Heart left ventricle (tissue), 16 donors: ENCODE measurements at places on chromosomes 1 and 21. TPM values are rescaled to one million over a fixed set of nuclear protein-coding genes. Genes with fewer than 3 reads are reported as not detected.

MSH4 gene
- total RNA-seq, result 0.62 TPM

GRCh38 chr1:33424610-33425009 lies 6.3 kb downstream of the PHC2 start:
- no peak overlapping the region for H3K4me3 ChIP-seq
- no peaks in the 10 kb centered on the region for H3K27me3 ChIP-seq
- no peak overlapping the region for H3K27ac ChIP-seq

GRCh38 chr1:244647819-244648218 lies 5.1 kb upstream of the DESI2 start:
- DNase-seq, result no peak
- H3K27me3 ChIP-seq, result no peaks in the 10 kb centered on the region
- no peak overlapping the region for H3K27ac ChIP-seq
- H3K36me3 ChIP-seq, result no peaks in the 10 kb centered on the region

RHCE gene
- total RNA-seq, result not detected

PPM1J gene
- 10.5 TPM for total RNA-seq

- no peaks in the 10 kb centered on the region for H3K27me3 ChIP-seq
- no peaks in the 10 kb centered on the region for H3K4me1 ChIP-seq
- no peak for DNase-seq
- H3K27ac ChIP-seq, result no peak overlapping the region
- no peaks in the 10 kb centered on the region for H3K36me3 ChIP-seq
These were observed 222.6 kb downstream of the DNAH14 start for GRCh38 chr1:225152061-225152460.

FLG2 gene
- total RNA-seq, result not detected

PGLYRP3 gene
- not detected for total RNA-seq

NR1I3 gene
- total RNA-seq, result not detected

- peaks cover 11% of the 10 kb centered on the region for H3K4me1 ChIP-seq
- DNase-seq, result no peak
- H3K4me3 ChIP-seq, result no peak overlapping the region
- H3K27me3 ChIP-seq, result no peaks in the 10 kb centered on the region
- no peak overlapping the region for H3K27ac ChIP-seq
These were observed 8.4 kb downstream of the CEPT1 start for GRCh38 chr1:111148376-111148881.

GRCh38 chr1:182281541-182281940 lies 110.0 kb downstream of the GLUL start:
- H3K4me3 ChIP-seq, result no peak overlapping the region
- DNase-seq, result no peak
- H3K36me3 ChIP-seq, result no peaks in the 10 kb centered on the region
- no peak overlapping the region for H3K27ac ChIP-seq

MYBPH gene
- not detected for total RNA-seq

- no peak overlapping the region for H3K27ac ChIP-seq
- no peaks in the 10 kb centered on the region for H3K4me1 ChIP-seq
- no peak overlapping the region for H3K4me3 ChIP-seq
- DNase-seq, result no peak
- no peaks in the 10 kb centered on the region for H3K36me3 ChIP-seq
- H3K27me3 ChIP-seq, result no peaks in the 10 kb centered on the region
These were observed 104.7 kb downstream of the NCAM2 start for GRCh38 chr21:21102896-21103295.

DNA sequence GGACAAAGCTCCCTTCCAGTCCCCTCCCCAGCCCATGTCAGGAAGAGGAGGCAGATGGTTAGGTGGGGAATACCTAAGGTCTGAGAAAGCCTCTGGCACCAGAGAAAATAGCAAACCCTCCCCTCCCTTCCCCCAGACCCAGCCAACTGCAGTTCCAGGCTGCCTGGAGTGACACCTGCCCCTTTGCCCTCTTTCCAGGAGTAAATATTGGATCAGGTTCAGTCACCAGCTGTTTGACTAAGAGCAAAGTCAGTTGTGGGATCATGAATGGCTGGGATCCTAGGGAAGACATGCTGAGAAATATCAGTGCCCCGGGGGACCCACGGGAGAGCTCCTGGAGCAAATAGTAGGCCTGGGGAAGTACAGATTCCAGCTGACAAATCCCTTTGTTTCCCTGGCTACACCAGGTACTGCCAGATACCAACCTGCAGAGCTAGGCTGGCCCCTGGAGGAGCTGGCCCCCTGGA lies 12.2 kb upstream of the CDK18 start:
- no peak overlapping the region for H3K4me3 ChIP-seq
- no peaks in the 10 kb centered on the region for H3K27me3 ChIP-seq
- DNase-seq, result no peak
- no peak overlapping the region for H3K27ac ChIP-seq
- H3K36me3 ChIP-seq, result no peaks in the 10 kb centered on the region

TLR5 gene
- 0.25 TPM for total RNA-seq

CFAP107 gene
- not detected for total RNA-seq

GRCh38 chr1:63640633-63641567 lies 47.7 kb downstream of the PGM1 start:
- no peaks in the 10 kb centered on the region for H3K27me3 ChIP-seq
- H3K36me3 ChIP-seq, result peaks cover 55% of the 10 kb centered on the region
- H3K27ac ChIP-seq, result no peak overlapping the region
- DNase-seq, result no peak
- peaks cover 30% of the 10 kb centered on the region for H3K4me1 ChIP-seq

DNA sequence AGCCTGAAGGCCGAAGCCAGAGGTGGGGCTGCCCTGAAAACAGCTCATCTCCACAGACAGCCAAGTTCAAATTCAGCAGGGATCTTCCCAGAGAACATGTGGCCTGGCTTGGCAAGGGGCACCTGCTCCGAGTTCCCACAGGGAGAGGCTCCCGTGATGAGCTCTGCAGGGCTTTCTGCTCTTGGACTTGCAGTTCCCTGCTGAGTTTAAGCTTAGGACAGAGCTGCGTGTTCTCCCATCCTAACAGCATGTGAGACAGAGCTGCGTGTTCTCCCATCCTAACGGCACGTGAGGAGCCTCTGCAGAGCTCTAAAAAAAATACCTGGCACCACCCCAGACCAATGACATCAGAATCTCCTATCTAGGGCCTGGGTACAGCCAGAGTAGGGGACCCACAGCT lies 113.0 kb upstream of the VAMP3 start:
- no peaks in the 10 kb centered on the region for H3K27me3 ChIP-seq
- no peaks in the 10 kb centered on the region for H3K4me1 ChIP-seq
- H3K36me3 ChIP-seq, result no peaks in the 10 kb centered on the region
- no peak overlapping the region for H3K27ac ChIP-seq
- H3K4me3 ChIP-seq, result no peak overlapping the region

DNA sequence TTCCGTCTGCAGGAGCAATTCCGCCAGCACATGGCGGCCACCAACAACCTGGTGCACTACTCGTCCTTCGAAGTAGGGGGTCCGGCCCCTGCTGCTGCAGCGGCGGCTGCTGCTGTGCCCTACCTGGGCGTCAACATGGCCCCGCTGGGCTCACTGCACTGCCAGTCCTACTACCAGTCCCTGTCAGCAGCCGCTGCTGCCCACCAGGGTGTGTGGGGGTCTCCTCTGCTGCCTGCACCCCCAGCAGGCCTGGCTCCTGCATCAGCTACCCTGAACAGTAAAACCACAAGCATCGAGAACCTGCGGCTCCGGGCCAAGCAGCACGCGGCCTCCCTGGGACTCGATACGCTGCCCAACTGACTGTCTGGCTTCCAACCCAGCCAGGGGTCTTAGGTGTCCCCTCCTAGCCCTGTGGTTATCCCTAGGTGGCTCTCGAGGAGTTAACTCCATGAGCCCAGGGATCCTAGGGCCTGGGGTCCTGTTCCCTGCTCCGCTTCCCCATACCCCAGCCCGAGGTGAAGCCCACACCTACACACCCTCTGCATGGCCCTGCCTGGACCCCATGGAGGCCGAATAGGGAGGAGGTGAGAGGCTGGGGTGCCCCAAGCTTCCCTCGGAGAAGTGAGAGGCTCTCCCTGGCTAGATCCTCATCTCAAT lies 22.6 kb downstream of the DMBX1 start:
- no peaks in the 10 kb centered on the region for H3K36me3 ChIP-seq
- H3K4me1 ChIP-seq, result no peaks in the 10 kb centered on the region
- no peak overlapping the region for H3K4me3 ChIP-seq
- peaks cover 8% of the 10 kb centered on the region for H3K27me3 ChIP-seq

- no peak overlapping the region for H3K27ac ChIP-seq
- DNase-seq, result no peak
- no peak overlapping the region for H3K4me3 ChIP-seq
These were observed 58.6 kb downstream of the ADARB1 start for GRCh38 chr21:45132841-45133573.

- H3K36me3 ChIP-seq, result no peaks in the 10 kb centered on the region
- no peak overlapping the region for H3K27ac ChIP-seq
- H3K4me1 ChIP-seq, result peaks cover 4% of the 10 kb centered on the region
- DNase-seq, result no peak
- H3K4me3 ChIP-seq, result no peak overlapping the region
These were observed 32.7 kb downstream of the MRPS6 start for GRCh38 chr21:34105947-34106541.

GRCh38 chr1:230375147-230375546 lies 51.0 kb downstream of the PGBD5 start:
- no peak overlapping the region for H3K27ac ChIP-seq
- no peak overlapping the region for H3K4me3 ChIP-seq

GRCh38 chr1:243345205-243345604 lies 89.4 kb downstream of the SDCCAG8 start:
- no peak overlapping the region for H3K27ac ChIP-seq
- H3K4me1 ChIP-seq, result no peaks in the 10 kb centered on the region
- no peak overlapping the region for H3K4me3 ChIP-seq

CNR2 gene
- total RNA-seq, result not detected

PLD5 gene
- total RNA-seq, result 0.18 TPM

DNA sequence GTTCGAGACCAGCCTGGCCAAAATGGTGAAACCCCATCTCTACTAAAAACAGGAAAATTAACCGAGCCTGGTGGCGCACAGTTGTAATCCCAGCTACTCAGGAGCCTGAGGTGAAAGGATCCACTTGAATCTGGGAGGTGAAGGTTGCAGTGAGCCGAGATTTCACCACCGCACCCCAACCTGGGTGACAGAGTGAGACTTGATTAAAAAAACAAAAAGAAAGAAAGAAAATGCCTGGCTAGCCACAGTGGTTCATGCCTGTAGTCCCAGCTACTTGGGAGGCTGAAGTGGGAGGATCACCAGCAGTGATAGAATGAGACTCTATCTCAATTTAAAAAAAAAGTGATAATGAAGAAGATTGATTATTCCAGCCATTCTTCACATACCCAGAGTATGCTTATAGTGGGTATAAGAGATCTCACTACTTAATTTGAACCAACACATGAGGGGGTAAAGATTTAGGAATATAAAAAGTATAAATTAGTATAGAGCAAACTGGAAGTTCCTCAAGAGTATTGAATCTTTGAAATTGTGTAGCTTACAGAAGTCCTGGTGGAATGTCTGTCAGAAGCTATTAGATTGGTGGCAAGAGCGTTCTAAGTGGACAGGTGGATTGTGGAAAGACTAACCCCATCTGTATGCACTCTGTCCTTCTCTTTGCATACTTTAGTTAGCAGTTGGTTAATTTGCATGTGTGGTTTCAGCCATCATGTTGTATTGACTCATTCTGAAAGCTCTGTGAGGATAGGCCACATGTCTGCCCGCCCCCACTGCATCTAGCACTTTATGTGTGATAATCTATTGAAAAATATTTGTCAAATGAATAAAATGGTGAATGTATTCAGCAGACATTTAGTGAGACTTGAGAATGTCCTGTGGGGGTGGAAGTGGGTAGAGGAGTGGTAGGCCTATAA lies 25.0 kb downstream of the RLF start:
- H3K36me3 ChIP-seq, result peaks cover 21% of the 10 kb centered on the region
- DNase-seq, result no peak
- no peak overlapping the region for H3K27ac ChIP-seq
- peaks cover 9% of the 10 kb centered on the region for H3K4me1 ChIP-seq
- no peak overlapping the region for H3K4me3 ChIP-seq
- H3K27me3 ChIP-seq, result no peaks in the 10 kb centered on the region

GRCh38 chr1:186155594-186155993 lies 219.5 kb downstream of the TPR start:
- H3K27ac ChIP-seq, result no peak overlapping the region
- H3K4me3 ChIP-seq, result no peak overlapping the region
- no peaks in the 10 kb centered on the region for H3K4me1 ChIP-seq
- H3K36me3 ChIP-seq, result no peaks in the 10 kb centered on the region
- no peak for DNase-seq

KRTAP11-1 gene
- not detected for total RNA-seq

DNA sequence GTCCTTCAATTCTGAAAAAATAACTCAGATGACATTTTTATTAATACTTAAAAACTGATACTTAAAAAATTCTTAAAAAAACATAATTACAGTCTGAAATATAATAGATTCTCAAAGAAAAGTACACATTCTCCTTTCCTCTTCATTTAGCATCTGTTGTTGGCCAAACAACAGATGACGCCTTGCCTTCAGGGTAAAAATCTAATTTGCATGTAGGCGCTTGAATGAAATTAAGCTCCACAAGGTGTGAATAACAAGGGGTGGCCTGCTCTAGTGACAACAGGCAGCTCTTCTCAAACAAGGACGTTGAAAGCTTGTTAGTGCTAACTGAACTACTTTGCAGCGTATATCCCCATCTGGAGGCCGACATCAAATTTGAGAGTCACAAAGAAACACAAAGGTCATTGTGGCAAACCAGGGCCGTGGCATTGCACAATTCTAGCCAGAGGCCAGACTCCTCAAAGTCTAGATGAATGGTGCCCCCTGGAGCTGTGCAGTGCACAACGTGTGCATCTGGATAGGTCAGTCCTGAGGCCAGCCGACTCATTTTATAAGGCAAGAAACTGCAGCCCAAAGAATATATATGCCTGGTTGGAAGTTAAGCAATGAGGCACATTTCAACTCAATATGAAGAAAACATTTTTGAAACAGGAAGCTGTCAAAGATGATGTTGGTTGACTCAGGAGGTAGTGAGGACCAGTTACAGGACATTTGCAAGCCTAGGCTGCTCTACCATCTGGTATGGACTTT lies 459.2 kb upstream of the RUNX1 start:
- peak; percentile 74 for DNase-seq
- peaks cover 3% of the 10 kb centered on the region for H3K27me3 ChIP-seq
- no peaks in the 10 kb centered on the region for H3K36me3 ChIP-seq
- H3K4me1 ChIP-seq, result no peaks in the 10 kb centered on the region

DNA sequence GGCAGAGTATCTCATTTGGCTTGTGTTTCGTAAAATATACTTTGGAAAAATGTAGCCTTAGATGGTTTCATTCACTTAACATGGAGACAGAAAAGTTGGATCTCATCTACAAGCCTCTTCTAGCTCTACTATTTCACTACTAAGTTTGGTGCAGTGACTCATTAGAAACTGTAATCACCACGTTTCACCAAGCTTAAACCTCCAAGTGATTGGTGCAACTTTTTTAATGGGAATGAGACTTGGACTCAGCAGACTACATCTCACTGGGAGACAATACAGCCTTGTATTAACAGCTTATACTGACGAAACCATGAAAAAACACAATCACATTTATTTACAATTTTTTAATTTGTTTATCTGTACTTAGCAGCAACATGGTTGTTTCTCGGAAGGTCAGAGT lies 29.9 kb upstream of the NRIP1 start:
- no peaks in the 10 kb centered on the region for H3K4me1 ChIP-seq
- no peaks in the 10 kb centered on the region for H3K27me3 ChIP-seq

LCE1D gene
- total RNA-seq, result not detected

- no peaks in the 10 kb centered on the region for H3K4me1 ChIP-seq
- no peaks in the 10 kb centered on the region for H3K36me3 ChIP-seq
These were observed 30.9 kb downstream of the ERG start for GRCh38 chr21:38467374-38467773.

- no peaks in the 10 kb centered on the region for H3K4me1 ChIP-seq
- no peak overlapping the region for H3K27ac ChIP-seq
- DNase-seq, result no peak
- no peaks in the 10 kb centered on the region for H3K27me3 ChIP-seq
These were observed 100.5 kb downstream of the GIPC2 start for GRCh38 chr1:78146205-78146771.
